NCI-H774 (cell line): ENCODE measurements at places on chromosomes 7 and 10.

DNA sequence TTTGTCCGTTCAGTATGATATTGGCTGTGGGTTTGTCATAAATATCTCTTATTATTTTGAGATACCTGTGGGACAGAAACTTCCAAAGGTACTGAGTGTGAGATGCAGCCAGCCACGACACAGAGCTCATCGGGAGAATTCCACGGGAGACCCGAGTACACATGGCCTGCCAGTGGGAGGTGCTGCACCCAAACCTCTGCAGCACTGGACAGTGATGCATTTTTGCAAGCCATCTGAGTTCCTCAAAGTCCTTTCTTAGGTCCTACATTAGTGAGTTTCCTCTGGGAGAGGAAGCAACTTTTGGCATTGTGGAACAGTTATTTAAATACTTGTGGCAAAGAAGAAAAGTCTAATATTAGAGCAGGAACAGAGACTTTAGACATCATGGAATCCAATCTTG, 77.5 kb downstream of the ARID5B start:
- DNase-seq = no peak

DNA sequence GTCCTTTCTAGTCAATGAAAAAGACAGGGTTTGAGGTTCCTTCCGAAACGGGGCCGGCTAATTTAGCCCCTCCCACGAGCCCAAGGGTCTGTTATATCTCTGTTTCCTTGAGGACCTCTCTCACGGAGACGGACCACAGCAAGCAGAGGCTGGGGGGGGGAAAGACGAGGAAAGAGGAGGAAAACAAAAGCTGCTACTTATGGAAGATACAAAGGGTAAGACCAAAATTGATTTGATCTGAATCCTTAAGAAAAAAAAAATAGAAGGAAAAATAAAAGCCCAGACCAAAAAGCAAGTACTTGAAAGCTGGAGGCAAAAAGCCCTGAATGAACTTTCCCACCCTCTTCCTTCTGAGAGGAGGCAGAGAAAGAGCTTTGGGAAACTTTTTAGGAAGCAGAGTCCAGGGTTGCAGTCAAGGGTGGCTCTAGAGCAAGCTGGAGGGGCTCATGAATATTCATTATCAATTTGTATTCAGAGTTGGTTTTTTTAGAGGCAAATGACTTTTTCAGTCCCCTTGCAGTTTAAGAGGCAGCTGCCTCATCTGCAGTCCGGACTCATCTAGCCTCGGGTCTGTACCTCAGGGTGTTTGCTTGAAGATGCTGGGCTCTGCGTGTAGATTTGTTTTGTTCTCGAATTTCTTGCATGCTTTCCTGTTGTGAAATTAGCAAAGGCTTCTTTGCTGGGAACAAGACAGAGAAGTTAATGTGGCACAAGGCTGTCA, at the start of gene ENTPD1:
Gene ENTPD1 (plus strand): TSS at position 123 of the 721 bp plus-strand sequence. CDS start 77 bp downstream, at position 200.
- DNase-seq = no peak

DNA sequence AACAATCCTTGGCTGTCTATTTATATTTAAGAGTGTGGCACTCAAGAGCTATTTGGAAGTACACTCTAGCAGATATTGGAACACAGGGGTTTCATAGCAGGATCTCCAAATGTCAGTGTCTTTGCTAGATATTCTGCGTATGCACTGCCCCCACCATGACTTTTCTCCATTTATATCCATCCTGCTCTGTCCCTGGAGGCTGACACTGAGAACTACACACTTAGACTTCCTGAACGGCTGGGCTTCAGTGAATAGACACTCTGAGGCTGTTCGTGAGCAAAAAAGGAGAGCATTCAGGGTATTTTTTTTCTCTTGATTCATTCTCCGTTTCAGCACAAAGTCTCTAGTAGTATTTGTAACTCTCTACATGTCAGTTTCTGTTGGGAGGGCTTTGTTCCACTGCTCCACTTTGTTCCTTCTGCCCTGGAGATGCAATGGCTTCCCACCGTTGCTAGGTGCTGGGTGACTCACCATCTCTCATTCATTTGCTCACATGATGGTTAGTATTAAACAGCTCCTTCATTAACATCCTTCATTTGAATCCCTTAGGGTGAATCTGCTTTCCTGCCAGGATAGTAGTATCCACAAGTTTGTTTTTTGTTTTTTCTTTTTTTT, 155.9 kb upstream of the SLC13A1 start:
- DNase-seq = peak; percentile 20

- DNase-seq = no peak
Measured at GRCh38 chr7:144629598-144629997, 206.3 kb downstream of the TPK1 start.

DNA sequence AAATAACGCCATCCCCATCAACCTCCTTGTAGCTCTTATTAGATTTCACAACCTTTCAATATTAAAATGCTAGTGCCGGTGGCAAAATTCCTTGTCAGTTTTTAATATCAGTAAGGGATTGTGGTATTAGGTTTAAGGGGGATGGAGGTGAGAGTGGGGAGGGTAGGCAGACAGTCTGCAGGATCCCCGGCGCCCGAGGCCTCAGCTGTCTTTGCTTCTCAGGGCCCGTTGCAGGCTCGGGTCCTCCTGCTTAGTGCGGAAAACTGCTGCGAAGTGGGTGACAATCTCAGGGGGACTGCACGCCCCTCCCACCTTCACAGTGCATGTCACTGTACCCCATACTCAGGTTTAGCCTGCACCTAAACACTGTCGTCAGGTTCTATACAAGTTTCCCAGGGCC, 274.3 kb upstream of the PODXL start:
- DNase-seq = no peak

- DNase-seq = no peak
Measured at GRCh38 chr7:14891289-14891688, 11.3 kb downstream of the DGKB start.
